T-helper 2 cell (primary cell): ENCODE measurements at places on chromosomes 5 and 9.

DNA sequence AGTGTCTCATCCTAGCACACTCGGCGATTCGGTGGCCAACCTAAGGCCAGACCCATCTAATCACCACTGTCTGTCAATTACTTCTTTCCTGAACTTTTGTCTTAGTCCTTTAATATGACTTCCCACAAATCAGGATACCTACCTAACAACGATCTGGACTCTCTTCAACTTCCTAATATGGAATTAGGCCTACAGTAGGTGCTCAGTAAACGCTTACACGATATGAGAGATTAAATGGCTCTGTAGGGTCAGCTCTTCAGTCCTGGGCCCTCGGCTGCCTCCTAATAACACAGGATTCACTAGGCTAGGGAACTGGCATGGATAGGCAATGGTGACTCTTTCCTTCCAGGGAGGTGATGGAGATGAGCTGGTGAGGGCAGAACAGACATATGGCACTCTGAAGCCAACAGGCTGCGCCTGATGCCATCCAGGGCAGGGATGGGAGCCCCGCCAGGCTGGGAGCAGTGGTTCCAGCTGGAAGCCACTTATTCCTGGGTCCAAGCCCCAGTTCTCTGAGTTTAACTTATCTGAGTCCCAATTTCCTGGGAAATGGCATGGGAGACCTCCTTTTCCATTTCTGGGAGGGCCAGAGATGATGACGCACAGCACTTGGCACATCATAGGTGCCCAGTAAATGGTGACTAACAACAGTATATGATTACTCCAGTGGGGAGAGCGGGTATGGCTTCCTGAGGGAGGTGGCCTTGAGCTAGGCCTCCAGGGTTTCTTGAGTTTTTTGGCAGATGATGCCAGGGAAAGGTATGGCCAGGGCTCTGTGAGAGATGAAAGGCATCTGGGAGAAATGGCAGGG, 7.3 kb downstream of the PDGFRB start:
- no peak for DNase-seq

- DNase-seq: no peak
These were observed 8.0 kb upstream of the FXN start for GRCh38 chr9:69027355-69028097.

- no peak for DNase-seq
These were observed 264.9 kb downstream of the CD180 start for GRCh38 chr5:66931651-66932050.

DNA sequence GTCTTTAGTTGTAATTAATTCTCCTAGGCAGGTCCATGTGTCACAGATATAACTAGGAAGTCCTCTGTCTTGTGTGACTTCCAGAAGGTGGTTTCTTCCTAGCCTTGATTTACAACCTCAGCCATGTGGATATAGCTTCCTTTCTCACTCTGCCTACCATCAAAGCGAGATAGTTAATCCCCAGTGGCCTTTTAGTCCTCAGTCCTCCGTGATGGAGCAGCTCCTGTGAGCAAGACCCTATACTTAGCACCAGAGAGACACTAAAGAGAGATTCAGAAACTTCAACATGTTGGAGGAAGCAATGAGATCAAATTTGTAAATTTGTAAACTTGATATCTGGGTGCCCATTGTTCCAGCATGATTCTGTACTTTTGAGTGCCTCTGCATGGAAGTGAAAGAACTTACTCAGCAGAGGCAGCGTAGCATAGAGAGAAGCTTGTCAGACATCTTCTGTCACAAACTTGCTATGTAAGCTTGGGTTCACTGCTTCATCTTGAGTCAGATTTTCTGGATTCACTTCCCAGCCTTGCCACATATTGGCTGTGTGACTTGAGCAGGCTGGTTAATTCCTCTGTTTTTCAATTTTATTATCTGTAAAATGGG, 170.2 kb upstream of the NR3C1 start:
- DNase-seq: no peak

- no peak for DNase-seq
These were observed 57.6 kb upstream of the SH3GL2 start for GRCh38 chr9:17521100-17521855.

DNA sequence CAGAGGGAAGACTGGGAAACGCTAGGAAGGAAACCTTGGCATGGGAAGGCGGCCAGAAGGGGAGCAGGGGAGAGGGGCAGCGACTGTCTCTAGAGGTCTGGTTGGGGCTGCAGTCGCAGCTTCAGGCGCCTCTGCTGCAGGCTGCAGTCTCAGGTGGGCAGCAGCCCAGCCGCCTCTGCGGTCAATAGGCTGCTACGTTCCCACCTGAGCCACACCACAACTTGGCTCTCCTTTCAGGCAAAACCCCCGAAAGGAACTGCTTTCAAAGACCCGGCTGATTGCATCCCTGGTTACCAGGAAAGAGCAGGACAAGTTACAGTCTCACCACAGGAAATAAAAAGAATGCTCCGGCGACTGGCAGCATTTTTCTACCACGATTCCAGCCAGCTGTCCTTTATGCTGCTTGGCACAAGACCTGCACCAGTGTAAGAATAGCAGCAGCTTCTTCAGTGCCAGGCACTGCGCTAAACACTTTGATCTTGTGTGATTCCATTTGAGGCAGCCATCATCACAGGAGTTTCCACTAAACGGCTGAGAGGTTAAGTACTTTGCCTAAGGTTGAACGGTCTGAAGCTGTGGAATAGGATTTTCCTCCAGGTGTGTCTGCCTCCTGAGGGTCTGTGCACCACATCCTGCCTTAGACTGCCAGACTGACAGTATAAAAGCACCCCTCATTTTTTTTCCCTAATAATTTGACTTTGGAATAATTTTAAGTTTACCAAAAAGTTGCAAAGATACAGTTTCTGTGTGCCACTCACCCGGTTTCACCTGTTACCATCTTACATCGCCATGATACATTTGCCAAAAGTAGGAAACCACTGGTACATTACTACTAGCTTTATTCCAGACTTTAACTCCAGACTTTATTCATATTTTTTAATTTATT, 7.5 kb downstream of the RPS14 start:
- DNase-seq: no peak

- no peak for DNase-seq
These were observed 207.4 kb downstream of the ARRDC3 start for GRCh38 chr5:91175708-91176107.

DNA sequence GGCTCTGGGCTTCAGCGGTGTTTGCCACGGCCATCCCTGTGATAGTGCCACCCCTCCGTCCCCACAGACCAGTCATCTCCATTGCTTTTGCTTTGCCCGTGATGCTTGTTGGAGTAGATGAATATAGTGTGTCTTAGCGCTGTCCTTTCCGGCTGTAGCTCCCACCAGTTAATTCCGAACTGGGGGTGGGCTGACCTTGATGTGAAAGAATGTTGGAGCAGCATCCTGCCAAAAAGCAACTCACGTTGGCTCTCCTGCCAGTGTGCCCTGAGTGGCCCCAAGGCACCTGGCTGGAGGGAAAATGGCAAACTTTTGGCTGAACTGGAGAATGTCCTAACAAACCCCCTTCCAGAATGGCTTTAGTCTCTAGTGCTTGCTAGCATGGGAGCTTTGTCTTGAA, 20.0 kb downstream of the CLTA start:
- DNase-seq: no peak

DNA sequence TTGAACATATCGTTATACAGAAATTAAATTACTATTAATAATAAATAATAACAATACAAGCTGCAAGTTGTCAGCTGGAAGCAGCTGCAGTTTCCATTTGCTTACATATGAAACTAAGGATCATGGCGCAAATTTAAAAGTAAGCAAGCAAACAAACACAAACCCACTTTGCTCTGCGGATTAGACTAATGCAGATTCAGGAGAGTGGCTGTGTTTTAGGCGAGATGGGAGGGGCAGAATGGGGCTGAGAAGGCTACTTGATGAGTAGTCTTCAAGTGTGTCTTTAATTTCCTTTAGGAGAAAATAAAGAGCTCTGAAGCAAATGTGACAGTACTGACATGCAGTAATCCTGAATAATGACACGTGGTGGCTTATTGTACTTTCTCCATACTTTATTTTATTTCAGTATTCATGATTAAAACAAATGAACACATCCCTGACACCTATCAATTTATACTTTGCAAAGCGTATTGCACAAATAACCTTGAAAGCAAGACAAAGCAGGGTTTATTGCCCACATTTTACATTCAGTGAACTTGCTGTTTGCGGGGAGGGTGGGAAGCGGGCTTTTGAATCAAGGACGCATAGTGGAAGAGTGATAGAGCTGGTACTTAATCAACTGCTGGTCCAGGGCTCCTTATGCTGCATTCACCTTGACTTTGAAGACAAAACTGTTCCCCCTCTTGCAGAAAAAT, 221.4 kb upstream of the TRIM32 start:
- no peak for DNase-seq

DNA sequence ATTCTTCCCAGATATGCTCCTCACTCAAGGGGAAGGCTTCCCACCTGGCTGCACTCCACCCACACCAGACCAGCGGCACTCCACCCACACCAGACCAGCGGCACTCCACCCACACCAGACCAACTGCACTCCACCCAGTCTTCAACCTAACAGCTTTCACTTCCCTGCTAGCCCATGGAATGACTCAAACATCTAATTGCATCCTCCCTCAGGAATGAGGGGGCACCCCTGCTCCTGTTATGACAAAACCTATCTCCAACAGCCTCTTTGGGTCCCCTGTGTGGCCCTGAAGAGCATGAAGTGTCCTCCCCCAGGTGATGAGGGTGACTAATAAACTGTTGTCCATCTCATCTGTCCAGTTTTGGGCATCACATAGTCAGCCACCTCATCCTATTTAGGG, 556.6 kb upstream of the TUSC1 start:
- DNase-seq: no peak

- no peak for DNase-seq
These were observed 25.6 kb upstream of the SMC2 start for GRCh38 chr9:104068546-104068945.

DNA sequence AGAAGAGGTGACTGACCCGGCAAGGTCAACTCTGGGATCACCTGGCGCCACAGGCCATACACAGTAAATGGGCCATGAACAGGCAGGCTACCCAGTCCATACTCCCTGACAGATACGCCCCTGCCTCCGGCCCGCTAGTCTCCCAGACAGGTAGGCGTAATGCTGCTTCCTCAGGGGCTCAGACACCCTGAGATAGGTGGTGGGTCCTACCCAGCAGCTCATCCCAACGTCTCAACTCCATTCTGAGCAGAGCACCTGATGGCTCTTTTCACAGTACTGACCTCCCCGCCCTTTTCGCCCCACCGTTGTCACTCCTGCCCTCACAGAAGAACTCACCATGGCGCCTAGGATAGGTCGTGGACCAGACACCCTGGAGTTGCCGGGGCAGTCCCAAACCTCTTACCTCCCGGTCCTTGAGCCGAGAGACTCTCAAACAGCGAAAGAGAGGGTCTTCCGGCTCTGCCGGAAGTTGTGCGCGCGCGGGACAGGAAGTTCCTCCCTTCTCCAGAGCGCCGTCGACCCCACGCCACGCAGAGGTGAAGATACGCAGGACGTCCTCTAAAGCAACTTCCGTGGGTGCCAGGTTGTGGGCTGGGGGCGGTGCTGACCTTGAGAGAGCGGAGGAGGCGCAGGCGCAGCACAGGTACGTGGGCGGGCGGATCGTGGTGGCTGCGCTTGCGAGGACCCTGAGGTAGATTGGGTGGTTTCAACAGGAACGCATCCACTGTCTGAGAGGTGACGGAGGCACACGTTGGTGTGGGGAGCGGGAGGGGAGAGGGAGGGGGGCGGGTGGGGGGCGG, at the start of gene TMEM161B:
TSS of gene TMEM161B (minus strand) at position 461 of the 800 bp plus-strand sequence. CDS start at position 339, 122 bp downstream.
- DNase-seq: peak; percentile 99

DNA sequence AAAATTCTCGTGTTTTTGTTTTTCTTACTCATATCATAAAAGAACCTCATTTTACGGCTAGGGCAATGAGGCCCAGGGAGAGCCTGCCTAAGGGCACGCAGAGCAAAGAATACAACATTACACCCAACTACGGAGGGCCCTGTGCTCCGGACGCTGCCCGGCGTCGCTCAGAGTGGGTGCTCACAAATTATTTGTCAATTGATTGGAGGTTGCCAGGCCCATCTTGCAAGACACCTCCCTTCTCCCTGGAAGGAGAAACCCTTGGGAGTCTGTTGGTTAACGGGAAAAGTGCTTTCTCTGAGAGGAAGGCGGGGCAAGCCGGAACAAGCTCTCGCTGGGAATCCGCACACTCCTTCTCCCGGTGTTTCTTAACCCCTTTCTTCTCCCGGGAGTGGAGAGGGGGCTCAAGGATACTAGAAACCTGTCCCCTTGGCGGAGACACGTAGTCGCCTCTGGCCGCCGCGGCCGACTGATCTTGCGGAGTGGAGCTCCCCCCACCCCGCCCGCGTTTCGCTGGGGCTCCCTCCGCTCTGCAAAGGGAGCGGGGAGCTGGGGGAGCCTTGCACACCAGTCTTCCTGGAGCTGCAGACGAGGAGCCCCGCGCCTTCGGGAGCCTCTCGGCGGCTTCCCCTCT, 599.3 kb upstream of the SGCD start:
- DNase-seq: no peak

DNA sequence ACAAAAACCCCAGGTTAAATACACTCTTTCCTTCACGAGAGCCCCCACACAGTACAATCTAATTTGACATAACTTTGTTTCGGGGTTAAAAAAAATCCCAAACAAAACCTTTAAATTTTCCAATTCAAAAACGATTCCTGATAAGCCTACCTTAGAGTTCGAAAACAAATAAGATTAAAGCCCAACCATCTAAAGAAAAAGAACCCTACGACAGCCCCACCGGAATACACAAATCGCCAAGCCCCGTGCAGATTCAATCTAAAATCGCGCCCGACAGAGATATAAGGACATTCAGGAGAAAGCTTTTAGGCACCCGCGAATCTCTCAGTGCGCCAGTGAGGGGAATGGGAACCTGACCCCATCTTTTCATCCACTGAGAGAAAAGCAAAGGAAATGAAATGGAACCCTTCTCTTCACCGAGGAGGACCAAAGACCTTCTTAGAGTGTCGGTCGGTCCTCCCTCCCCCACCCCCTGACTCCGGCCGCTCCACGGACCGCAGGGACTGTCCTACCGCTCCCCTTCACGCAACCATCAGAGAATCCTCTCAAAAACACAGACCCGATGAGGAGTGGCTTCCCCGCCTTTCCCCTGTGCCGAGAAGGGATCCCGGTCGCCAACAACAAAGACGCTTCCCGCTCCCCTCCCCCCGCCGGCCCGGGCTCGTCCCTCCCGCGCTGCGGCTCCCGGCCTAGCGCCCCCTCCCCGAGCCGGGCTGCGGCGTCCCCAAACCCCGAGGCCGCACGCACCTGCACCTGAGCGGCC, 925 bp downstream of the ABHD17B start:
- peak; percentile 21 for DNase-seq

- no peak for DNase-seq
These were observed 91.0 kb upstream of the ALDH1B1 start for GRCh38 chr9:38301376-38302106.

DNA sequence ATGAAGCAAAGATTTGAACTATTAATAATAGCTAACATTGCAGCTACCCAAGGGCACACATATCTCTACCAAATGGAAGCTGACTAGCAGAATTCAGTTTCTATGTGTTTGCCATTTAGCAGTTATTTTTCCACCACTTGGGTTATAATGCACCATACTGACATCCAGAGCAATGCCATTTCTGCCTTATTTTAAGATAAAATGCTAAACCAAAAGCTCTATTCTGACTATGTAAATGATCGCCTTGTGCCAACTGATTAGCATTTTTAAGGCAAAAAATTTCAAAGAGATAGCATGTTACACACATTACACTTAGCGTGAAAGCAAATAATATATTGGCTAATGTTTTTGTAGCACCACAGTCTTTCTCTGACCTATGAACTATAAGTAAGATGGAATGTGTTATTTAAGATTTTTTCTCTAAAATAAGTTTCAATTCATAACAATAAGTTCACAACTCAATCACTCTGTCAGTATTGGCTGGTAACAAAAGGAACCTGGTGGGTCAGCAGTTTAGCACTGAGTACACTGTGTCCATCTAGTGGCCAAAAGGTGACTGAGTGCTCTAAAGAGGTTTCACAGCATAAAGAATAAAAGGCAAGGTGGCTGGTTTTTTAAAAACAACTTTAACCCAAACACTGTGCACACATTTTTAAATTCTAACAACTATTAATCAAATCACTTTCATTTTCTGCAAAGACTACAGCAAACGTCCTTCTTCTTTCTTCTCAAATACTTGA, 443.5 kb downstream of the PDE4D start:
- no peak for DNase-seq
